ENCODE measurements at places on chromosomes 1 and 21.

GRCh38 chr1:212595787-212596714, 12.5 kb upstream of the ATF3 start:
- DNase-seq = no peak

- DNase-seq = no peak
These were observed 67.9 kb downstream of the SCMH1 start for GRCh38 chr1:41174170-41174569.

DNA sequence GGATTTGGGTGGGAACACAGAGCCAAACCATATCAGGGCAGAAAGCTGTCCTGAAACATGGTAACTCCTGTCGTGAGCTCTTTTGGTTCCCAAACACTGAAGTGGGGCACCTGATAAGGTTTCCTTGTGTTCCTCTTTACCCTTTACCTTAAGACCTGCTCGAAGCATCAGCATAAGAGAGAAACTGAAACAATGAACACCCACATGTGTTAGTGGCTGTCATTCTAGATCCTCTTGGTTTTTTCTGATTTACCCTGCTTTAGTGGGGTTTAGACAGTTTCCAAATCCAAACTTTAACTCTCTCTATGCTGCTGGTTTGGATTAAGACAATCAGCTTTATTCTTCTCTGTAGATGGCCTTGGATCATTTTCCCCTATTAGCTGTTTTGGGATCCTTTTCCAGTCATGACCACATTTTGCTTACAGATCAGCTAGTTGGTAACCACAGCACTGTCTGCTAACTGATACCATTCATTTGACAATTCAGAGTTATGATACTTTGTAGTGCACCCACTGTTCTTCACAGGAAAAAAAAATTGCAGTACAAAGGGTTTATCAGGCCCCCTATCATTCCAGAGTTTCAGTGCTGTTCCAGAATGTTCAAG, 975 bp upstream of the MNDA start:
- DNase-seq = no peak

DNA sequence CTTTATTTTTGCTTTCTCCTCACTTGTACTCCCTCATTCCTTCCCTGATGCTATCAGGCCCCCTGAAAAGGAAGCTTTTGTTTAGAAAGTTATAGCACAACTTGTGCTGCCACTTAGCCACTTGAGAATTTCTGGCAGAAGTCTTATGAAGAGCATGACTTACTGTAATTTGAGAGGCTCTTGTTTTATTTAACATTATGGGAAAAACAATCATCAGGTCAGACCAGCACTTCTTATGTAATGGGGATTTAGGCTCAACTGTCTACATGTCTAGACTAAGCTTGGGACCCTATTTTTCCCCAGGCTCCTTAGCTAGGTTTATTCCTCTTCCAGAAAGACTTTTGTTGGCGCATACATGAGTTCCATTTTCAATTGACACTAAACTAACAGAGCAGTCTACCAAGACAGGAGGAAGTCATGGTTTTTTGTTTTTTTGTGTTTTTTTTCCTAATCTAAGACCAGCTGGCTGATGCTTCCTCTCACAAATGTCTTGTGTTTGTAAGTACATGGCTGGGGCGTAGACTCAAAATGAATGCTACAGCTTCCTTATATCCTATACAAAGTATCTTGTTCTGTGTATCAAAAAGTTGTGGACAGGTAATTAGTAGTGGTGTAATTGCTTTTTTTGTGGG, 31.5 kb downstream of the TNFSF4 start:
- no peak for DNase-seq

- DNase-seq = no peak
These were observed 1016.1 kb downstream of the KCNT2 start for GRCh38 chr1:195591917-195592672.

DNA sequence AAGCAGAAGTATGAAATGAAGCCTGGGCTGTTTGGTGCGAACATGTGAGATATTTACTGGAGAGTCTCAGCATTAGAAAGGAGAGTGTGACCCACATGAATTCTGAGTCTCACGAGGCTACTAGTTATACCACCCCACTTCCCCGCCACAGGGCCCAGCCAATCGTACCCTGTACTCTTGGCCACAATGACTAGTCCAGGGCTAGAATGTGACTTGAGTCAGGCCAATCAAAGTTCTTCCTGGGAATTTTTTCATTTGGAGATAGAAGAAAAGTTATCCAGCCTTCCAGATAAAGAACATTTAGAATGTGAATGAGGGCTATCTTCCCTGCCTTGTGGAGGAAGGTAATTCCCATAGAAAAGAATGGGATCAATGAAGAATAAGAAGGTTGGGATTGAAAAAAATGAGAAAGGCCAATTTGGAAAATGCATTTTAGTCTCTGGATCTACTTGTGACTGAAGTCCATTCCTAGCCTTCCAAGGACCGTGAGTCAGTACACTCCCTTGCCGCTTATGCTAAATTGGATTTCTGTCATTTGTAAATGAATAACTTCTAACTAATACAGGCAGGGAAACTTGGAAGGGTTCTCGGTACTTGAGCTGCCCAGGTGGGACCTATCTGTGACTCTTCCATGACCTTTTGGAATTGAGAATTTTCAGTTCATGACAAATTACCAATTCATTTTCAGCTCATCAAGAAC, 12.3 kb upstream of the RIMKLA start:
- DNase-seq = no peak

GRCh38 chr1:248739572-248740205, 15.9 kb downstream of the LYPD8 start:
- no peak for DNase-seq

DNA sequence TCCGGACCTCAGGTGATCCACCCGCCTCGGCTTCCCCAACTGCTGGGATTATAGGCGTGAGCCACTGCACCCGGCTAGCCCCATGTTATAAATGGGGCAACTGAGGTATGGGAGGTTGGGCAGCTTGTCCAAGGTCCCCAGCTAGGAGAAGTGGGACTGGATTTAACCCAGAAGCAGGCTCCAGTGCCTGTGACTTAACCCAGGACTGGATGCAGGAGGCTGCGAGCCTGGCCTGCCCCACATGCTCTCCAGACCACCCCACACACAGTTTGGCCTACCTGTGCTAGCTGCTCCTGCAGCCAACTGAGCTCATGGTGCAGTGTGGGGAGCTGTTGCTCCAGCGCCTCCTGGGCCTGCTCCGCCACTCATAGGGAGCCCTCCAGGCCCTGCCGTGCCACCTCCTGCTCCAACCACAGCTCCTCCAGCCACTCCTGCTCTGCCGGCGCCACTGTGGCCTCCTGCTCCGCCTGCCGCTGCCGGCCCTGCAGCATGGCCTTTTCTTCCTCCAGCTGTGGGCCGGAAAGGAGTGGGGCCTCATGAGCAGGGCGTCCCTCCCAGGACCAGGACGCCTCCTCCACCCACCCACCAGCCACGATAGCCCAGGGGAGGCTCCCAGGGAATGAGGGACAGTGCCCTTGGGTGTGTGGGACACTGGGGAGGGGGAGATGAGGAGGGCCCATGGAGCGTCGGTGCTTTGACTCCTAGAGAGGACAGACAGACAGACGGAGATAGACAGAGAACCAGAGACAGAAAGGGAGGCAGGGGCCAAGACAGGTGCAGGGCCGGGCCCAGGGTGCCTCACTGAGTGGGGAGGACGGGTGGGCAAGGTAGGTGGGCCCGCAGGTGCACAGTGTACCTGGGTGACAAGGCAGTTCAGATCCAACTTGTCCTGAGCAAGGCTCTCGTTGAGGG, 12.4 kb upstream of the NBPF1 start:
- DNase-seq = no peak

DNA sequence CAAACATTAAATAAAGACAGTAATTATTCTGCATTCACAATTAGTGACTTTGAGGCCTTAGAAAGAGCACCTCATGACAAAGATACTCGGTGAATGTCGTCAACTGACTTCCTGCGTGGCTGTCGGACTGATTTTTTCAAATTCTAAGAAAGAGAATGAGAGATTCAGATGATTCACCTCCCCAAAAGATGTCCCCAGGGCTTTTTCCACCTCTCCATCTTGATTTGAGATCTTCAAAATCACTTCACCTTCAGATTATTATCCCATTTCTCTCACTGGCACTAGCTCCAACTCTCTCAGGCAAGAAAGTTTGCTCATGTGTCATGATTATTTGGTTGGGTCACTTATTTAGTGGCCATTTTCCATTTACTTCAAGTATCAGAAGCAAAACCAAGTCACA, 5.0 kb upstream of the EDEM3 start:
- no peak for DNase-seq

DNA sequence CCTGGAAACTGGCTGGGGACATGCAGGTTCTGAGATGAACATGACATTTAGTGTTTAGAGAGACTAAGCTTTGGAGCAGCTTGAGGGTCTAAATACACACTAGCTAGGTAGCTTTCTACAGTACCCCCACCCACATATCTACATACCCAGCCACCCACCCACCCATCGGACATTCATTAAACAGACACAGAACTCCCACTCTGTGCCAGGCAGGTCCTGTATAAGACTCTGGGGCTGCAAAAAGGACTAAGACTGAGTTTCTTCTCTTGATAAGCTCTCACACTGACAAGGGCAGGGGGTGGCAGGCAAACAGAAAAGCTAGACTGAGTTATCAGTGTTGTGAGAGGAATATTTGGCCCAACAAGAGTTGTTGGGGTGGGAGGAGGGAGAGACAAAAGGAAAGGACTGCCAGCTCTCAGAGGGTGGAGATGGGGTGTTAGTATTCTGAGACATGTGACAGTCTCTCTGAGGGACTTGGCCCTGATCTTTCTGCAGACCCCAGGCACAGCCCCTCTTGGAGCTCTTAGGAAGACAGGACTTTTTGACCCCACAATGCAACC, 6.8 kb downstream of the MAP7D1 start:
- no peak for DNase-seq
